Stimulated activated naive CD4-positive, alpha-beta T cell treated with Interleukin-2 at 50 U/mL for 16 hours (primary cell): ENCODE measurements at places on chromosomes 2 and 18.

DNA sequence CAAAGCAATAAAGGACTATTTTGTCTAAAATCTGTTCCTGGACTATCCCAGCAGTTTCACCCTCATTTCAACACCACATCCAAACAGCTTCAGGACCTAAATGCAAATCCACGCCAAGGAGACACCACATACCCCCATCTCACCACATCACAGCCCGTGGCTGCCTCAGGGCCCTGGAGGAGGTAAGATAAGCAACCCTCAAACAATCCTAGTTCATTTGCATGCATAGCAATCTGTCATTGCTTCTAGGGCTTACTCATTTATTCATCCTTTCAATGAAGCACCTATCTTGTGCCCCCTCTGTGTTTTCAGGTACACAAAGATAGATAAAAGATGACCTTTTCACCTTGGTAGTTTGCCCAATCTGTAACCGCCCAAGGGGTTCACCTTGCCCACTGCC, 86.5 kb downstream of the VSNL1 start:
- no peak for DNase-seq

GRCh38 chr18:76131738-76132137, 363.3 kb downstream of the ZNF516 start:
- no peak for DNase-seq

DNA sequence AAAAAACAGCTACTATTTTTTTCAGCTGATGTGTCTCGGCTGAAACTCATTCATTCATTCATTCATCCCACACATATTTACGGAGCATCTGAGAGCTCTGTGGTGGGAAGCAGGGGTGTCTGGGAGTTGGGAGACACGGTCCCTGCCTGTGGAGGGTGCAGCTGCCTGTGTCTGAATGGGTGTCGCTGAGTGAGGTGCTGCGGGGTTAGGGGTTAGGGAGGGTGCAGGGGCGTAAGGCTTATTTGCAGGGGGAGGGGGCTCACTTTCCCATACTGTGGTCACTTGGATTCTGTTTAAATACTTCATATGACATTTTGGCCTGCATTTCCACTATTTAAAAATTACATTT, 89.4 kb upstream of the ASB18 start:
- DNase-seq: no peak

- DNase-seq: no peak
Measured at GRCh38 chr2:120066800-120067547, 54.1 kb downstream of the EPB41L5 start.

DNA sequence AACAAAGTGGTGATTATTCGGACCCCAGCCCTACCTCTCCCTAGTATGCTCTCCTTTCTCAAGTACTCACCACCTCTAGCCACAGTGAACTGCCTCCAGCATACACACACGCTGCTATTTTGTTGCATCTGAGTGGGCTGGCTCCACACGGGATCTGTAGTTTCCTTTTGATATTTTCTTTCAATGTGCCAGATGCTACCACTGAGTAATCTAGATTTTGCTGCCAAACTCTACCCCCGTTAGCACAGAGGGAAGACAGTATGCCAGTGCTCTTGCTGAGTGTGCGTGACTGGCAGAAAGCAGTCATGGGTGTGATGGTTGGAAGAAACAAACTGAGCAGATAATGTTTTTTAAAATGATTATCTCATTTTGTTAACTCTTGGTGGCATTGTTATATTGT, 11.6 kb downstream of the CFLAR start:
- peak; percentile 56 for DNase-seq

DNA sequence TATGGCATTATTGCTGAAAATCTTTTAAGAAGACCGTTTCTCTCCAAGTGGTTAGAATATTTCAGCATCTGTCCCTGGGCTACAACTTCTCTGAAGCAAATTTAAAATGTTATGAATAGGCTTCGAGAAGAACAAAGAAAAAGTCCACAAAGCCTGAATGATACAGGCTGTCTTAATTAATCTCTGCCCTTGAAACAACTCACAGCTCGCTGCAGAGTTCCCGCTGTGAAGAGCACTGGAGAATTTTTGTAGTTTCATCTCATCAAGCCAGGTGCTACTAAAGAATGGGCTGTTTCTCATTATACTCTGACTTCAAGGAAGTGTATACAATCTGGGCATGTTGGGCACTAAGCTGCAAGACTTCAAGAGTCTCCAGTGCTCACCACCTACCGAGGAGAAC, 67.6 kb downstream of the LAMA1 start:
- DNase-seq: no peak

DNA sequence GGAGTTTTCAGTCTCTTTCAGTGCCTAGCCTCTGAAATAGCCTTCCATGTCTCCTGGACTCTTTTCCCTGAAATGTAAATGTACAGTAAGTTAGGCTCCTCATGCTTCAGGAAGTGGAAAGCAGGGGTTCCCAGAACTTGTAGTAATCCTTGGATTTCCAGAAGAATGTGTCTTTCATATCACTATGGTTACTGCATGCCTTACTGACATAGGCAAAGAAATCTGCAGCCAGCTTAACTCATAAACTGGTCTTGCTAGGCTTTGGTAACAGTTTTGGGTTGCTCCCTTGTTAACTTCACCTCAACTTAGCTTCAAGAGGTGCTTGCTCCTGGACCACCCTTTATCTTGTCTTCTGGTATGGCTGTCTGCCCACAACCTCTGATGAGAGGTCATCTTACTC, 686.8 kb upstream of the DDX18 start:
- no peak for DNase-seq

- no peak for DNase-seq
Measured at GRCh38 chr2:239261356-239261755, 139.5 kb downstream of the HDAC4 start.

- no peak for DNase-seq
Measured at GRCh38 chr2:63066265-63066664, 15.6 kb downstream of the OTX1 start.

- no peak for DNase-seq
Measured at GRCh38 chr2:96103761-96104486, 12.4 kb downstream of the ADRA2B start.

- DNase-seq: no peak
Measured at GRCh38 chr2:54535599-54536195, 79.6 kb downstream of the SPTBN1 start.

DNA sequence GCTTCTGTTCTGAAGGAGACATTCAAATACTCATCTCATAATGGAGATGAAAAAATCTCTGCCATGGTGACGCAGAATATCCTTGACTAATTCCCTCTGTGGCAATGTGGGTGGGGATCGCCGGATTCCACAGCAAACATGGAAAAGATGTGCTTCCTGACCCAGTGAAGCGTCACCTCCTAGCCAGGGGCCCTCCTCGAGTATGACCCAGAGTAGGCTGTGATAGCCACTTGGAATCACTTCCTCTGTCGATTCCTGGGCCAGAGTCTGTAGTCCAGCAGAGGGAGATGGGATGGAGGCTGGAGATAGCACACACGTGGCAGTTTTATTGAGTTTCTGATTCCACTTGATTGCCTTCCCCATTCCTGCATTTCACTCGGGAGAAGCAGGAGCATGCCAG, 36.8 kb downstream of the DRC1 start:
- no peak for DNase-seq

GRCh38 chr2:142220239-142220638, 89.4 kb upstream of the LRP1B start:
- no peak for DNase-seq

- DNase-seq: no peak
Measured at GRCh38 chr18:12288403-12288755, 19.7 kb upstream of the TUBB6 start.

- peak; percentile 88 for DNase-seq
Measured at GRCh38 chr2:64606479-64607363, 47.0 kb downstream of the SERTAD2 start.

DNA sequence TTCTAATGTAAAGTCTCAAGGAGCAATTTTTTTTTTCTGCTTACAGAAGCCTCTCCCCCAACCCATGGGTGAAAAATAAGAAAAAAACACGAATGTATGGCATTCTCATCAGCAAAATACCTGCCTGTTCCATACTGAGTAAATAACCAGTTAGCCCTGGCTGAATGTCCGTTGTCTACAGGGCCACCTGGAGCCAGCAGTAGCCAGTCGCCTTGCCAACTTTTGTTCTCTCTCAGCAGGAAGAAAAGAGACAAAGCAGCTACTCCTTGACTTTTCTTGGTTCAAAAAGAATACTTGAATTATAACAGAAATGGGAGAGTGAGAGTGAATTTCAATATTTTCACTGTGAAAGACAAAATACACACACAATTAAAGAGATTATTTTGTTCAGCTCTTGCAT, 532.9 kb upstream of the CRIM1 start:
- no peak for DNase-seq

- no peak for DNase-seq
Measured at GRCh38 chr2:146982393-146982846, 862.4 kb upstream of the ACVR2A start.

GRCh38 chr2:120218181-120218580, 5.0 kb downstream of the TMEM185B start:
- no peak for DNase-seq

DNA sequence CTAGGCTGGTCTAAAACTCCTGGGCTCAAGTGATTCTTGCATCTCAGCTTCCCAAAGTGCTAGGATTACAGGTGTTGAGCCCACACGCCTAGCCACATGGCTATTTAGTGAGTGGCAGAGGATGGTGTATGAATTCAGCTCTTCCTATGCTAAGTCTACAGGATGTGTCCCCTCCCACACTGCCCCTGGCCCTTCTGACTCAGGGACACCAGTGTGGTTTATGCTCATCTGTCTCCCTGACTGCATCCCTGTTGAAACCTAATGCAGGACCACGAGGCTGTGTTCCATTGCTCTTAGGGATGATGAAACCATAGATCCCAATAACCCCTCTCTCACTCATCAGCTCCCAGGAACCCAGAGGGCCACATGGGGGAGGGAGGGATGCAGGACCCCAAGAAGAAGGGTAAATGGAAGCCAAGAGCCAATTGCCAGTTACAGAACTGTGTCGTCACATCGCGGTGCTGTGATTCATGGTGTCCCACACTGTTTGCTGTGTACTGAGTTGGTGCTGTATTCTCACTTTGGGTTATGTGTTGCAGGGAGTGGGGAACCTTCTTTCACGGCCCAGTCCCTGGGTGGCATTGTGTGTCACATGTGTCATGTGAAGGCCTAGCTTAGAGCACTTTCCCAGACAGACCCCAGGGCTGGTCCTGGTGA, 102.9 kb upstream of the HAAO start:
- no peak for DNase-seq

- DNase-seq: peak; percentile 27
Measured at GRCh38 chr18:35580701-35581539, 620 bp upstream of the GALNT1 start.

- no peak for DNase-seq
Measured at GRCh38 chr18:55421615-55422419, 166.2 kb downstream of the TCF4 start.

- no peak for DNase-seq
Measured at GRCh38 chr2:133369901-133370658, 198.2 kb downstream of the NCKAP5 start.

DNA sequence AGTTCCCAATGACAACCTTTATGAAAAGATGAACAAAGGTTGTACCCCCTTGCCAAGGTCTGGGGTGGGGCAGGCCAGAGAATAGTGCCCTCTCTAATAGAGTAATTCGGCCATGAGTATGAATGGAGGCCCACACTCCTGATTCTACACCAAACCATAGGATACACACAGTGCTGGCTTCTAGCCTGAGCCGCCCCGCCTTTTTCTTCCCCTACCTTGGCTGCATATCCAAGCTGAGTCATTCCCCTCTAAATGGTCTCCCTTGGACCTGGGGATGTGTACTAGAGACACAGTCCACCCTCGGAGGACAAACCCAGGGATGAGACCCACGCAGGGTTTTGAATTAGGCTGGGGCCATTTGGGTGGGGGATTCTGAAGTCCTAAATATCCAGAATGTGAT, 107.2 kb upstream of the CAPN13 start:
- DNase-seq: no peak

GRCh38 chr2:72211777-72212485, 64.3 kb upstream of the CYP26B1 start:
- no peak for DNase-seq

DNA sequence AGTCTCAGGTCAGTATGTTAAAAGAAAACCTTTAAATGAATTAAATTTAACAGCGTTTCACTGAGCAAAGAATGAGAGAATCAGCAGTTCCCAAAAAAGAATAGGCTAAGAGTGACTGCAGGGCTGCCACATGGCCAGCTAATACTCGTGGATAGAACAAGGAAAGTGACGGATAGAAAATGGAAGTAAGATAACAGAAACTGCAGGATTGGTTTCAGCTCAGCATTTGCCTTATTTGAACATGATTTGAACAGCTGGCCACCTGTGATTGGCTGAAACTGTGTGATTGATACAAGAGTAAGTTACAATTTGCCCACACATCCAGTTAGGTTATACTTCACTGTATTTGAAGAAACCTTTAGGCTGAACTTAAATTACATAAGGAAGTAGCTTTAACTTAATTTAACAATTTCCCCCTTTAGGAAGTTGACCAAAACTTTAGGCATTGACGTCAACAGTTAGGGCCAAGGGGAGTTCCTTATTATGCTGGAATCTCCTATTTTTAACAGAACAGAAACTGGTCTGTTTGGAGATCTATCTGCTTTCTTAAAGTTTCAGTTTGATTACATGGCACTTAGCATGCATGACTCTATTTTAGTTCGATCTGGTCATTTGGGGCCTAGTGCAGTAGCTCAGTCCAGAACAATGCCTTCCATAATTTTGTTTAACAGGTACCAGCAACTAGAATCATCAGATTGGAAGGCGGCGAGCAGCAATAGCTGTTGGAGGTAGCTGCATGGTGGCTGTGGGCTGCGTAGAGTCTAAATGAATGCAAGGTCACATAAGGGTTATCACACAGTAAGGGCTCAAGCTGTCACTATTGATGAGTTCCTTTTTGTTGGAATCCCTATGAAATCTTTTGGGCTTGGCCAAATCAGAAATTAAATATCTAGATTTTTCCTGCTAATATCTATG, 143.4 kb downstream of the TRIM43 start:
- DNase-seq: no peak

DNA sequence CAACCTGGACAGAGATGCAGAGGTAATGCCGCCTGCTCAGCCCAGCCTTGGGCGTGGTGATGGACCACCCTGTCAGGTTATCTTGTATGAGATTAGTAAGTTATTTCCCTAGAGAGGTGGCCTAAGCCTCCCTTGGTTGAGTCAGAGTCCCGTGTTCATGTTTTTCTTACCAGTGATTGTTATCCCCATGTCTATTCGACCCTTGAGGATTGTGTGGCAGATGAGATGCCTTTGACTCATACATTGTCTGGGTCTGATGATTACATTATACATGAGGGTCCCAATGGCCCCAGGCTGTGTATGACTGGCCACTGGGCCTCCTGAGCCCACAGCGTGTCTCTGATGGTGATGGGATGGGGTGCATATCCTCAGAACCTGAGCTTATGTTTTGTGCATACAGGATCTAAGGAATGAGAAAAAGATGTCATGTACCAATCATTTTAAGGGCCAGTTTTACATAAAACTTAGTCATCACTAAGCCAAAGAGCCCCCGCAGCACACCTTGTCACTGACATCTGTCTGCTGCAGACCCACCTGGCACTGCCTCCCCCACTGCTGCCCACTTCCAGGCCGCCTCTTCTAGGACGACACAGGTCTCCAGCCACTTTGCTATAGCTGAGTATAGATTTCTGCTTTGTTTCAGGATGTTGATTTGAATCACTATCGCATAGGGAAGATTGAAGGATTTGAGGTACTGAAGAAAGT, 7.7 kb downstream of the PPP1R7 start:
- DNase-seq: no peak
